Mesothelial cell of epicardium (in vitro differentiated cells): ENCODE measurements at places on chromosomes 16 and 17. TPM values are rescaled to one million over a fixed set of nuclear protein-coding genes. Genes with fewer than 3 reads are reported as not detected.
A peak's percentile ranks its signal among the peaks of the same experiment; 100 is the strongest.

DNA sequence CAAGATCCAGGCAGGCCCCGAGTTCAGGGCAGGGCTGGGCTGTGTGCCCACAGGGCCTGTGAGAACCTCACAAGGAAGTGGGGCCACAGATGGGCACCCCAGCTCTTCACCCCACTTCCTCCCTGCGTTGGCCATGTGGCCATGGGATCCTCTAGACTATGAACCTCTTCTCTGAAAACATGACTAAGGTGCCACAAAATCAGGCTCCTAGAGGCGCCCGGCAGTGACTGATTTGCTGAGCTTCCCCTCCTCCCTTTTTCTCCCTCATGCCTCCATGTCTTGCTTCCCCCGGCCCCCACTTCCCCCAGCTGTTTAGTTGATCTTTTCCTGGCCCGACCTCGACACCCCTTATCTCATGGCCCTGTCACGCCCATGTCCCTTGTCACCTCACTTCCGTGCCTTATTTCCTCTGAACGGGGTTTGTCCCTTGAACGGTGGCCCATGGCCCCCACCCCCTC, 87.1 kb downstream of the KCNJ12 start:
- H3K4me3 ChIP-seq = peak overlapping the region; percentile 62
- no peak for DNase-seq
- peaks cover 13% of the 10 kb centered on the region for H3K4me1 ChIP-seq
- H3K27me3 ChIP-seq = peaks cover 84% of the 10 kb centered on the region
- H3K36me3 ChIP-seq = no peaks in the 10 kb centered on the region

The UNC45B gene
- not detected in 3 replicates for total RNA-seq

GRCh38 chr16:15055141-15056053, 477 bp downstream of the NTAN1 start:
- H3K27ac ChIP-seq = no peak overlapping the region
- no peak for DNase-seq
- H3K4me3 ChIP-seq = peak overlapping the region; percentile 78
- H3K27me3 ChIP-seq = no peaks in the 10 kb centered on the region

The OR1F1 gene
- not detected in 3 replicates for total RNA-seq

The KCNH4 gene
- total RNA-seq = 0.11 to 0.25 TPM (median 0.18 TPM) in 3 replicates
